ENCODE measurements at places on chromosomes 11 and 22.

- no peak for DNase-seq
Measured at GRCh38 chr22:25834490-25834889, 92.5 kb downstream of the MYO18B start.

DNA sequence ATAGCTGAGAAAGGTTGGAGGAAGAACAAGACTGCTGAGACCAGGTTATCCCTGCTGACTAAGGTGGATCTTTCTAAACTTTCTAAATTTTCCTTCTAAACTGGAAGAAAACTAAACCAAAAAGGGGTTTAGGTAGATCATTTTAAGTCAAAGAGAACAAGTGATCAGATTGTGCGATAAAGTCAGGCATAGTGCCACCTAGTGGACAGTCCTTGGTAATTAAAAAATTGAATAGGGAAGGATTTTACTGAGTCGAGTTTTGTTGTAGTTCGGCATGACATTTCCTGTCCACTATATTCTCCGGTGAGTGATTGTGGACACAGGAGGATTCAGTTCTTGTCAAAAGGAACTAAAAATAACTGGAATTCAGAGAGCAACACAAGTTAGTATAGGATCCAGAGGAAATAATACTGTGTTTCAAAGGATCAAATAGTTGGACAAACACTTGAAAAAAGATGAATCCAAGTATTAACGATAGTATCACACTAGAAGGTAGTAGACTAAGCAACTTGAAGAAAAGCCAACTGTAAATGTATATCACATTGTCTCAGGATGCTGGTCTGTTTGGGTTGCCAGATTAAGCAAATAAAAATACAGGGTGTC lies 1236.4 kb downstream of the FAM181B start:
- DNase-seq, result no peak

DNA sequence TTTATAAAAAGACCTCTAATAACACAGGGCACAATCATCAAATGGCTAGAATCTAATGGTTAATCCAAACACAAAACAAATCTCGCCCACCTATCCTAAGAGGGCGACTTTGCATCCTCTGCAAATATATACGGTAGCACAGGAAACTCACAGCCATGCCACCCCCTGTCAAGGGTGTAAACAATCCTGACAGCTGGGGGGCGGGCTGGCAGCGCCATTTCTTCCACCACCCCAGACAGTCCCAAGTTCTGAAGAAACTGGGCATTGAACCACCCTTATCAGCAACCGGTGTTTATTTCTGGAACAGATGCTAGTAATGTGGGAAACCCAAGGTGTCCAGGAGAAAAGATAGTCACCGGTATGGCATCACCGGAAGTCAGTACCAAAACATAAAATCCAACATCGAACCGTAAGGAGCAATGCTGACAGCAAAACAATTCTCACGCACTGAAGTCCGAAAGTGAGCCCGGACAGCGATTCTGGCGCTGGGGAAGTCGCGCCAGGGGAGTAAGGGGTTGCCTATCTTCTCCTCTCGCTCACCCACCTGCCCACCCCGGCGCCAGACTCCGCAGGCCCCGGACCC lies 825 bp downstream of the FBXO3 start:
- no peak for DNase-seq

- no peak for DNase-seq
Measured at GRCh38 chr11:12802418-12803085, 128.3 kb downstream of the TEAD1 start.

GRCh38 chr11:8442301-8442700 lies 151.7 kb downstream of the STK33 start:
- no peak for DNase-seq

GRCh38 chr22:20464096-20464614 lies 26.5 kb upstream of the SCARF2 start:
- peak; percentile 36 for DNase-seq

DNA sequence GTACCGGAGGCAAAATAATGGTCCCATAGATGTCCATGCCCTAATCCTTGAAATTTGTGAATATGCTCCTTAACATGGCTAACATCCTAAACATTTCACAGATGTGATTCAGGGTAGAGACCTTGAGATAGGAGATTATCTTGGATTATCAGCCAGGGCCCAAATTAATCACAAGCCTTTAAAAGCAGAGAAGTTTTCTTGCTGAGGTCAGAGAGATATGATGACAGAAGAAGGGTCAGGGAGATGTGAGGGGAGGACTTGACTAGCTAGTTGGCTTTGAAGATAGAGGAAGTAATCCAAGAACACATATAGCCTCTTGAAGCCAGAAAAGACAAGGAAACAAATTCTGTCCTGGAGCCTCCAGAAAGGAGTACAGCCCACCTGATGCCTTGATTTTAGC lies 19.1 kb upstream of the FDX1 start:
- DNase-seq, result no peak

GRCh38 chr11:112412383-112412782 lies 151.7 kb upstream of the PLET1 start:
- no peak for DNase-seq

DNA sequence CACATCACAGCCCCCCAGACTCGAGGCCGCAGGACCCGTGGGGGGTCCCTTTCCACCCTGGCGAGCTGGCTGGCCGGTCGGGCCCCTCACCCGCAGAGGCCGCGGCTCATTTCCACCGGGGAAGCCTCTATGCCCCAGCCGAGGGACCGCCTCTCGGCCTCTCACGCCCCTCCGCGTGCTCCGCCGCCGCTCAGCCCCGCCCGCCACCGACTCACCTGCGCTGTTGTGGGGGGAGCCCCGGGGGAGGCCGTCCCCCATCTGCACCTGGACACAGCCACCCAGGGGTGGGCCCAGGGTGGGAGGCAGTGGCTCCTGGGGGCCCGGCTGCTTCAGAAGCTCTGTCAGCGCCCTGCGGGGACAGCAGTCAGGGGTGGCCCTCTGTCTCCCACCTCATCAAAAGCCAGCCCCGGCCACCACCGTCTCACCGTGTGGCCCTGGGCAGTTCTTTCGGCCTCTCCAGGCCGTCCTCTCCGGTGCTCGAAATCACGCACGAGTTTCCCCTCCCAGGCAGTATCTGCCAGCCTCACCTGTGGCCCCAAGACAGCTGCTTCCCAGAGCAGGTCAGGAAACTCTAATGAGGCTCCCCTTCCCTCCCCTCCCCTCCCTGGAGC lies 3.8 kb downstream of the SHISA8 start:
- no peak for DNase-seq

DNA sequence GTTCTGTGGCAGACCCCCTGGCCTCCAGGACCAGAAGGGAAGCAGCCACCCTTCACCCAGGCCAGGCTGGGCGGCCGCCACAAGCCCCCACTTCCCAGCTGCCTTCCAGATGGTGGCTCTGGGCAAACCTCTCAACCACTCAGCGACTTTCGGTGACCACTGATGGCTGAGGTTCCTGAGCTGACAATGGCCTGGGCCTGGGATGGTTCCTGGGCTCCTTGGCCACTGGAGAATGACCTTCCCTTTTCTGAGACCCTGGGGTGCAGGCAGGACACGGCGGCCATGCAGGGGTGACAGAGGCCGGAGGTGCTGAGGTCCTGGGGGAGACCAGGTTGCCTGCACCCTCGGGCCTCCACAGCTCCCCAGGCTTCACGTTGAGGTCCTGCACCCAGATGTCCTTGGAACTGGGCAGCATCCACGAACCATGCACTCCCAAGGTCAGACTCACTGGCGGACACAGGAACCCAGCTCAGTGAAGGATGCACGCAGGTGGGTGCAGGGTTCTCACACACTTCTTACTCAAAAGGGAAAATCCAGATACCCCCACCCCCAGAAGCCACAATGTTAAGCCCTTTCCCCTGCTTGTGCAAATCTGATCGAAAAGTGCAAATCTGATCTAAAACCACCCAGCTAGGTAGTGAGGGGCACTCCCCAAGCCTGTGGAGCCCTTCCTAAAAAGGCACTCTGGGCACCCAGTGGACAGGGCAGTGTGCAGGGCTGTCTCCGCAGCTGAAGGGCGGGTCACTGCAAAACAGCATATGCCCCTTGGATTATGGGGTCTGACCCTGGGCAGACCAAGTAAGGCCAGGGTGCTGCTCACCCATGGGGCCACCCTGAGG lies 13.9 kb upstream of the PHLDA2 start:
- no peak for DNase-seq

- DNase-seq, result no peak
Measured at GRCh38 chr22:19173047-19174035, 5.2 kb downstream of the SLC25A1 start.

DNA sequence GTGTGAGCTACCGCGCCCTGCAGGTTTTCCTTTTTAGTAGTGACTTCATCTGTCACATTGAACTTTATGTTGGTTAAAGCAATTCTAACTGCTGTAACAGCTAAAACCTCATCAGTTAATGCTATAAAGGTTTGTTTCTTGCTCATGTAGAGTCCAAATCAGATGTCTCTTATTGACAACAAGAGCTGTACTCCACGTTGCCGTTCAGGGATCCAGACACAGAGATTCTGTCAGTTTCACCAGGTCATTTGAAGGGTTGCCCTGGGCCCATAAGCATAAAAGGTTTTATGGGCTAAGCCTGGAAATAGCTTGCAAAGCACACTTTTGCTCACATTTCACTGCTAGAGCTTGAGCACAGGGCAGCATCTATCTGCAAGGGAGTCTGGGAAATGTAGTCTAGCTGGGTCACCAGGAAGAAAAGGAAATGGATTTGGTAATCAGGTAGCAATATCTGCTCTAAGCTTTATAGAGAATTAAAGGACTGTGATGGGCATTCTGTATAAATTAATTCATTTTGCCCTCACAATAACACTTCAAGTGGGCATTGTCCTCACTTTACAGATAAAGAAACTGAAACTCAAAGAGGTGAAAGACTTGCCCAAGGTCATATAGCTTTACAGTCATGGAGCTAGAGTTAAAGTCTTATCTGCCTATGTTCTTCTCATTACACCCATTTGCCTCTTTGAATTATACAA lies 25.2 kb upstream of the PTPRJ start:
- DNase-seq, result no peak

DNA sequence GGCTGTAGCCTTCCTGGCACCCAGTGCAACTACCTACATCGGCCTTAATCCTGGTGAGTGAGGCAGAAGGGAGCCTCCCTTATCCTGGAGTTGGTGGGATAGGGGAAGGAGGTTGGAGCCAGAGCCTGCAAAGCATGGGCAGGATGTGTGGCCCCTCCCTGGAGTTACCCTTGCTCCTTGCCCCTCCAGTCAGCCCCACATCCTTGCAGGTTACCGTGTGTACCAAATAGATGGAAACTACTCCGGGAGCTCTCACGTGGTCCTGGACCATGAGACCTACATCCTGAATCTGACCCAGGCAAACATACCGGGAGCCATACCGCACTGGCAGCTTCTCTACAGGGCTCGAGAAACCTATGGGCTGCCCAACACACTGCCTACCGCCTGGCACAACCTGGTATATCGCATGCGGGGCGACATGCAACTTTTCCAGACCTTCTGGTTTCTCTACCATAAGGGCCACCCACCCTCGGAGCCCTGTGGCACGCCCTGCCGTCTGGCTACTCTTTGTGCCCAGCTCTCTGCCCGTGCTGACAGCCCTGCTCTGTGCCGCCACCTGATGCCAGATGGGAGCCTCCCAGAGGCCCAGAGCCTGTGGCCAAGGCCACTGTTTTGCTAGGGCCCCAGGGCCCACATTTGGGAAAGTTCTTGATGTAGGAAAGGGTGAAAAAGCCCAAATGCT lies 3.9 kb downstream of the SMPD1 start:
- DNase-seq, result no peak

GRCh38 chr11:79208126-79208525 lies 232.7 kb downstream of the TENM4 start:
- no peak for DNase-seq

DNA sequence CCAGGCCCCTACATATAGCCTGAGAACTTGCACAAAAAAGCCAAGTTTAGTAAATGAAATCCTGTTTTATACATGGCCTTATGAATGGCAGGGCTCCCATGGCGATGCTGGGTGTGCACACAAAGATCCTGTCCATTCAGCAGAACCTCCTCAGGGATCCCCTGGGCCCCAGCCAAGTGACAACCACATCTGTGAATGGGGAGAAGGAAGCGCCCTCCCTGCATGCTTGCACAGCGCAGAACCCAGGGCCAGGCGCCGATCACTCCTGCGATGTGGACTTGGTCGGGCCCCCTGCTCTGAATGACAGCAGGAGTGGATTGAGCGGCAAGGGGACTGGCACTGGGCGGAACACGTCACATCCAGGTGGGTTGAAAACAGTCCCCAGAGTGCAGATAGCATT lies 4.5 kb upstream of the CDC42EP2 start:
- no peak for DNase-seq

DNA sequence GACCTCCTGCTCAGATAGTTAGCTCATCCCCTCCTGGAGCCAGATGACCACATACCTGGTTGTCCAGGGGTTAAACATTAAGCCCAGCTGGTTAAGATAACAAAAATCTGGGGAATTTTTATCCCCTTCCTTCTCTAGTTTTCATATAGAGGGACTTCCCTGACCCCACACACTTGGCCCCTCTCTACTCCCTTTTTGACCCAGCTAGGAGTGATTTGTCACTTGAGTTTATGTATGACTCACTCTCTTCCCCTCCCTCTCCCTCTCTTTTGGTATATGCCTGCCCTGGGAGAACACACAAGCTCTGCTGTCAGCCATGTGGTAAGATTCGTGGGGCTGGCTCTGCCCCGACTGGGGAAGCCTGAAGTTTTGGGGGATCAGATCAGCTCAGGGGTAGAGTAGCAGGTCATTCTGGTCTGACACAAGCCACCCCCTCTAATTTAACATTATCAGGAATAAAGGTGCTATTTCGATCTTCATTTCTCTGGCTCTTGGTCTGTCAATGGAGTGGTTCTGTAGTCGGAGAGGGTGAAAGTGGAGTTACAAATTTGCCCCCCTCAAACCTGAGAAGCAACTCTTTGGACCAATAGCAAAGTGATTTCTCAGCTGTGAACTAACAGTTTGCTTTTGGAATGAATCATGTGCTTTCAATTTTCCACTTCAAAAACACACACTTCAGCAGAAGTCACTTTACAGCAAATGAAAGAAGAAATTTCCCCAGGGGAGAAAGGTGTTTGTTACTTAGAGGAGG lies 415.3 kb upstream of the CADM1 start:
- DNase-seq, result no peak

GRCh38 chr11:91209751-91210150 lies 986.9 kb upstream of the CHORDC1 start:
- no peak for DNase-seq

DNA sequence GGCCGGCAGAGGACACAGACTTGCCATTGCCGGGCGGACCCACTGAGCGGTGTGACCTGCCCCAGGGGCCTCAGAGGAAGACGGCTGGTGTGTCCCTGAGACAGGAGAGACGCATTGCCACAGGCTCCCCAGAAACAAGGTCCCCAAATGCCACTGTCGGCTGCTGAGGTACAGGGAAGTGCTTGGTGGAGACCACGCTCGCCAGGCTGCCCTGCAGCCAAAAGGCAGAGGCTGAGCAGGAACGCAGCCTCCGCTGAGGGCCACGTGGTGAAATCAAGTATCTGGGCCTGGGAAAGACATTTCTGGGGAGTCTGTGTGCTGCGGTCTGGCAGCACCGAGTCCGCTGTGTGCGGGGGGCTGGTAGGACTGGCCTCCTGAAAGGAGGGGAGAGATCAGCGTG lies 794.9 kb downstream of the BRD1 start:
- DNase-seq, result no peak

GRCh38 chr22:19419464-19420178 lies 11.9 kb downstream of the HIRA start:
- DNase-seq, result no peak

- DNase-seq, result no peak
Measured at GRCh38 chr11:78929906-78930220, 355.2 kb upstream of the NARS2 start.

Measured in T-helper 17 cell (primary cell).